IPS DF 19.7 (cell line): ENCODE measurements at places on chromosomes 1 and 21.

DNA sequence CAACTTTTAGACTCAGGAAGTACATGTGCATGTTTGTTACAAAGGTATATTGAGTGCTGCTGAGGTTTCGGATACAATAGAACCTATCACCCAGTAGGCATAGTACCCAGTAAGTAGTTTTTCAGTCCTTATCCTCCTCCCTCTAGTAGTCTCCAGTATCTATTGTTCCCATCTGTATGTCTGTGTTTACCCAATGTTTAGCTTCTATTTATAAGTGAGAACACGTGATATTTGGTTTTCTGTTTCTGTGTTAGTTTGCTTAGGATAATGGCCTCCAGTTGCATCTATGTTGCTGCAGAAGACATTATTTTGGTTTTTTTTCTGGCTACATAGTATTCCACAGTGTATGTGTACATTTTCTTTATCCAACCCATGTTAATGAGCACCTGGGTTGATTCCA is 47.2 kb upstream of the TSNAX start:
- DNase-seq, result no peak

DNA sequence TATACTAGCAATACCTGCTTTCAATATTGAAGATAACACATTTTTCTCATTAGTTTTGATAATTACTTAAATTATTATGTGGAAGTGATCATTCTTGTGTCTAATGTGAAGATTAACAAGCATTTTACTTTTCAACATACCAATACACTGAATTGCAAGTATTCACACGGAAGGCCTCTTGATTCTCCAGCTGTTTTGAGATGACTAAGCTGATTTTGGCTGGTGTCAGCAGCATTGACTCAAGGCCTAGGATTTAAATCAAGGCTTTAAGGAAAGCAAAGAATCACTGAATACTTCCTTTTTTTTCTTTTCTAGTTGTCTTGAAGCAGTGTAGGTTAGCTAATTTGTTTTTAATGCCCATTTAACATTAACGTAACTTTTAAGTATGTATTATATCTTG is 373.7 kb downstream of the SRGAP2C start:
- peak; percentile 9 for DNase-seq

GRCh38 chr1:30258876-30259275 is 464.5 kb downstream of the MATN1 start:
- DNase-seq, result no peak

DNA sequence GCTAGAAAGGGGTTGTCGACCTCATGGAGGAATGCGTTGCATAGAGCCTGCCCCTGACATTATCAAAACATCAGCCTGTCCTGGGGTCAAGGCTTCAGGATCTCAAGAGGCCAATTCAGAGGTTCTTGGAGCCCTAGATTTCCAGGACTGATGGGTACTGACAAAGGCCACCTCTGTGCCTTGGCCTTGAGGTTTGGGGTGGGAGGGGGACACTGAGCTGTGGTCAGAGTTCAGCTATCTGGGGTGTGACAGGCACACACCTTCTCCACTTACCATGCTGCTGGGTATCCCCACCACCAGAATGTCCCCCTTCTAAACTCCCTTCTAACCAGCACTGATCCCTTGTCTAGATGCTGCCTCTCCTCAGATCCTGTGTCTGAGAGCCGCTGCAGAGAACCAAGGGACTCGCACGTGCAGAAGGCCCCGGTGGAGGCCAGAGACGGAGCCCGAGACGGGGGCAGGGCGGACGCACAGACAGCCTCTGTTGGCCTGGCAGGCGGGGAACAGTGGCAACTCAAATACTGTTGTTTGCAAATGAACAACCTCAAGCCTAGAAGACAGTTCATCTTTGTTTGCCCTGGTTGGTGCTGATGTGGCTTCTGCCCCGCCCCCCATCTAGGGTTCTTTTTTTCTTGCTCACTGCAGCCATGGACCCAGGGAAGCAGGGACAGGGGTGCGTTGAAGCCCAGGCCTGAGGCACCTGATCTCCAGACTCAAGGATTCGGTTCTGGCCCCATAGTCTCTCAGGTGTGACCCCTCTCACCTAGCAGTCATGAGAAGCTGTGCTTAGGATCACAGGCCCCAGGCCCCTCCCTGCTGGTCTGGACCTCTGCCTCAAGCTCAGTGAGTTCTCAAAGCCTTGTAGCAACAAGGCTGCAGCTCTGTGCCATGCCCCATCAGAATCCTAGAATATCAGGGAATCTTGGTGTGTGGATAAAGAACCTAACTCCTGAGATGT is 28.1 kb upstream of the CSF1 start:
- DNase-seq, result no peak

DNA sequence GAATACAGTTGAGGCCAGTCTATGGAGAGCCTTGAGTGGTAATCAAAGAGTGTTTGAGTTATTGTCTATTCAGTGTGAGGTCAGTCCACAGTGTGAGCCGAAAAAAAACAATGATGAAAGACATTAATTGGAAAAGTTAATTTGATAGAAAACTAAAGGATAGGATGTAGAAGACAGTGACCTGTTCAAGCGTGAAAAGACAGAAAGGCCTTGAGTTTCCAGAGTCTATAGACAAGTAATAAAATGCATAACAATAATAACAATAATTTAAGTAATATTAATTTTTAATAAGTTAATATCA is 90.4 kb downstream of the SLC30A10 start:
- no peak for DNase-seq

GRCh38 chr1:203544485-203544884 is 50.5 kb downstream of the OPTC start:
- DNase-seq, result no peak

DNA sequence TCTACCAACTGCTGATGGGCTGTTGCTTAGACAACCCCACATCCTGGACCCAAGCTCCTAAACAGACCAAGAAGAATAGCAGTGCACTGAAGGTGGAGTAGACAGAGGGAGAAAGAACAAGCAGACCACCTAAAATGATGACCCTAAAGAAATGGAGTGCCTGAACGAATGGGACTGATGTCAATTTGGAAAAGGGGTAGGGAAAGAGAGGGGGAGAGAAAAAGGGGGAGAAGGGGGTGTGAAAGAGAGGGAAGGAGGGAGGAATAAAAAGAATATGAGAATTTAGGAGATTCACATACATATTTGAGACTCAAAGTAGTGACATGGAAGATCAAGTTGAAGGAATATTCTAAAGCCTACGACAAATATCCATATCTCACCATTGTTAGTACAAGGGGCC is 144.4 kb upstream of the DUSP10 start:
- DNase-seq, result no peak

- DNase-seq, result no peak
These were observed 487.0 kb upstream of the RGS18 start for GRCh38 chr1:191671236-191671635.

DNA sequence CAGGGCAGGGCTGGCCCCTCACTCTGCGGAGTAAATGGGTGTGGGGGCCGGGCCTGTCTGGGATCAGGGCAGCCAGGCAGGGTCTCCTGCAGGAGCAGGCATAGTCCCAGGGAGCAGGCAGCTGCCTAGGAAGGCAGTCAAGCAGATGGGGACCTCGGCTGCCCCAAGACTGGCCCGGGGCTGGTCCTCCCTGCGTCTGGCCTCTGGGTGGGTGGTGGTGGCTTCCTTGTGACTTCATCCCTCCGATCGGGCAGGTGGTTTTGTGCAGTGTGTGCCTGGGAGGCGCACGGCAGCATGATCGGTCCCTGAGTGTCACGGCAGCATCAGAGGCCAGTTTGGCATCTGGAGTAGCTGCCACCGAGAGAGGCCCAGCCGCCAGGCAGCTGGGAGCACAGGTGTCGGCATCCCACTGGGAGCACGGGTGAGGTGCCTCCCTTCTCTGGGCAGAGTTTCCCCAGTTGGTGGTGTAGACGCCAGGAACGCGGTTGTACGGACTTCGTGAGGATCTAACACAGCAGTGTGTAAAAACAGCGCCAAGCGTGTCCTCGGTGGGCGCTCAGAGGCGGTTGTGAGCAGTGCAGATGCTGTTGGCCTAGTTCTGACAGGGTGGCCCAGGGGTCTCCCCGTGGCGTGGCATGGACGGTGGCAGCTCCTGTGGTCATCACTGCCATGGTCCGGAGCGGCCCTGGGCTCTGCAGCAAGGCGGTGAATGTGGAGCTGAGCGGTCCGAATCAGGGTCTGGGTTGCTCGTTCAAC is 45.9 kb downstream of the PRKCZ start:
- no peak for DNase-seq

DNA sequence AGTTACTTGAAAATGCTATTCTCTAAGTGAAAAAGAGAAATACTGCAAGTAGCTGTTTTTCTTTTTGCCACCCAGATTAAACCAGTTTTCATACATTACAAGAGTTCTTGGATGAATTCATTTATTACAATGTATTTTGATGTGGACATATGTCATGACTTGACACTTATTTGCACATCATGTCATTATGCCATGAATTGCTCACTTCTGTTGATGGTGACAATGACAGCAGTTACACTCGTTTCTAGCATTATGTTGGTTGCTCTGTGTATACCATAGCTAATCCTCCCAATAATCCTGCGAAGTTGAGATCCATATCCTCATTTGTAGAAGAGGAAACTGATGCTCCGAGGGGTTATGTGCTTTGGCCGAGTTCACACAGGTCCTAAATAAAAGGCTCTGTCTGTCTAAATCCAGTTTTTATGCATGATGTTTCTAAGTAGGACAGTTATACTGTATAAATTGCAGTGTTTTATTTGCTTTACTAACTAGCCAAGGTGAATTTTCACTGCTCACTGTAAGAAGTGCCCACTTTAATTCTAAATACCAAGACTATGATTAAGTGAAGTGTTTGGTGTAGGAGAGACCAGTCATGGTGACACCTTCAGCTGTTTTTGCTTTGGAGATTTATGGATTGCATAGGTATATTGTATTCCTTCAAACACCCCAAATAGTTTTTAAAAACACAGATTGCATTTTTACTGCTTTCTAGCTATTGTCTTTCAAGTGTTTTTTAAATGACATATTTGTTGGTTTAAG is 56.7 kb downstream of the PRDM2 start:
- no peak for DNase-seq

DNA sequence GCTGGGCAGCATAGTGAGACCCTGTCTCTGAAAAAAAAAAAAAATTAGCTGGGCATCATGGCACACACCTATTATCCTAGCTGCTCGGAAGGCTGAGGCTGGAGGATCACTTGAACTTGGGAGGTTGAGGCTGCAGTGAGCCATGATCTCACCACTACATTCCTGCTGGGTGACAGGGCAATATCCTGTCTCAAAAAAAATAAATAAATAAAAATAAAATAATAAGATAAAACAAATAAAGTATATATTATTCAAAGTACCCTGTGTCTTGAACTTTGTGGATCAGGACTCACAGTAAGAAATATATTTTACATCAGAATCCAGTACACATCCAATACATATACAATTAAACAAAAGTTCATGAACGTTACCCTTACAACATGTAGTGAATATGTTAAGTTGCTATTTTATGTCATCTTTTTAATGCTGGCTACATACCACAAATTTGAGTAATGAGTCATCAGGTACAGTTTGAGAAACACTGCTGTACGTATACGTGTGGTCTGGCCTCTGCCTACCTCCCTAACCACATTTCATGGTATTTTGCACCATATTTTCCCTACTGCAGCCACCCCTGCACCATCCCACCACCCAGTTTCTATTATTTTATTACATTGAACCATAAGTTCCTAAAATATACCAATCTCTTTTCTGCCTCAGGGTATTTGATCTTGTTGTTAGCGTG is 4.4 kb downstream of the NME7 start:
- DNase-seq, result no peak

- no peak for DNase-seq
These were observed 247.9 kb upstream of the DUSP10 start for GRCh38 chr1:221989741-221990140.

GRCh38 chr1:55045430-55045829 is 6.1 kb downstream of the PCSK9 start:
- DNase-seq, result no peak

DNA sequence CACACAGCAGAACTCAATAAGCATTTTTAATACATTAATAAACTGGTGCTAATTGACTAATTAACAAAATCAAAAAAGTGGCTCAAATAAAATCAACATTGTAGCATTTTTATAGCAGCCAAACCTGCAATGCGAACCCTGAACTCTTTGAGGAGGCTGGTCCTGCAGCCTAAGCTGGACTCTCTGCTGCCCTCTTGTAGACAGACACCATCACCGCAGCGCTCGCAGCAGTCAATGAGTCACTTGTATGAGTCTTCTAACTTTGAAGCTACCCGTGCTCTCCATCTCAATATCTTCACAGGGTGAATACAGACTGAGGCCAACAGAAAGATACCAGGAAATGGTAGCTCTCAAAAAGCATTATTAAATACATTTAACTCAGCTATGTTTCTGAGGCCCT is 9.7 kb upstream of the KRTAP7-1 start:
- no peak for DNase-seq

GRCh38 chr1:98179151-98179773 is 258.4 kb upstream of the DPYD start:
- DNase-seq, result no peak

DNA sequence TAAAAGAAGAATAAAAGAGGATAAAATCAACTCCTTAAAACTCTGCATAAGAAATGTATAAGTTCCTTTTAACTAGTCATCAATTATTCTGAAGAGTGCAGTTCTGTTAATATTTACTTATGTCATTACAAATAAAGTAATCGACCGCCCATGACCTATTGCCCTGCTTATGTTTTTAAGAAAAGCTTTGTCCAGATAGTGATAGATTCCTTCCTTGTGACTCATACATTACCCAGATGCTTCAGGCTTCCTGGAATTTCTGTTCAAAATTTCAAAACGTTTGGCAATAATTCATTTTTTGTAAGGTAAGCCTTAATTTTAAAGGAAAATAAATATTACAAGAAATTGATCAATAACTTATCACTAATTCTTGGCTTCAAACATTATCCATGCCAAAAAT is 918.2 kb upstream of the ADGRL2 start:
- no peak for DNase-seq

DNA sequence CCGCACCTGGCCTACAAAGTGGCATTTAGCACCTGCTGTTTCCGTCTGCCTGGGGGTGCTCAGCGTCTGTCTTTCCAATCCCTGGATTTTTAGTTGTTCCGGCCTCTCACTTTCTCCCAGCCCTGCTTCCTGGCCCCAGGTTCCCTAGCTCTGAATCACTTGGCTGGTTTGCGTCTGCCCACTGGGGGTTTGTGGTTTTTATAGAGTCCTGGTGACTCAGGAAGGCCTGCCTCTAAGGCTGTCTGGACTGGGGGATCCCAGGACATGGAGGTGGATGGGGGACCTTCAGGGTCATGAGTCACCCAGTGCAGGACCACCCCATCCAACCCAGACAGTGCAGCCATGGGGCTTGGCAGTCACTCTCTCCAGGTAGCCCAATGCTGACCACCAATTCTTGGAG is 53.5 kb downstream of the MRPL37 start:
- DNase-seq, result no peak

DNA sequence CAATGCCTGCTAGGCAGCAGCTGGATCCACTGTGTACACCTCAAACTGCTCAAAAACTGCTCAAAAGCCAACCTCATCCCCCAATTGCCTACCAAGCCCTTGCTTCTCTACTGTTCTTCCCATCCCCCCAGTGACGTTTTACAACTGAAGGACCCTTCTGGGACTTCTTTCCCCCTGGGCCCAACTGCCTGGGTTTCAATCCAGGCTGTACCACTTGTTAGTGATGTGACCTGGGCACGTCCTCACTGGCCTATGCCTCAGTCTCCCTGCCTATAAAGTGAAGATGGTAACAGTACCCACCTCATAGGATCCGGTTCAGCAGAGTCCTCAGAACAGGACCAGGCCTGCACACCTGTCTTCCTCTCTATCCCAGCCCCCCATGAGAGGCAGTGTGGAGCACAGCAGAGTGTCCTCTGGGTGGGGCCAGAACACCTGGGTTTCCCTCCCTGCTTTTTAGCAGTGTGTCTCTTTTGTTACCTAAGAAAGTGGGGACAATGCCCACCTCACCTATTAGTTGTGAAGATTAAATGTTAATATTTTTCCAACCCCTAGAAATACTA is 1.9 kb upstream of the TEKT2 start:
- no peak for DNase-seq
